Activated CD8-positive, alpha-beta memory T cell treated with anti-CD3 and anti-CD28 coated beads, Interleukin-2, amount 10 ng/mL, durations not matched to agents 7 days and 5 days (primary cell): ENCODE measurements at places on chromosomes 7 and 10.

DNA sequence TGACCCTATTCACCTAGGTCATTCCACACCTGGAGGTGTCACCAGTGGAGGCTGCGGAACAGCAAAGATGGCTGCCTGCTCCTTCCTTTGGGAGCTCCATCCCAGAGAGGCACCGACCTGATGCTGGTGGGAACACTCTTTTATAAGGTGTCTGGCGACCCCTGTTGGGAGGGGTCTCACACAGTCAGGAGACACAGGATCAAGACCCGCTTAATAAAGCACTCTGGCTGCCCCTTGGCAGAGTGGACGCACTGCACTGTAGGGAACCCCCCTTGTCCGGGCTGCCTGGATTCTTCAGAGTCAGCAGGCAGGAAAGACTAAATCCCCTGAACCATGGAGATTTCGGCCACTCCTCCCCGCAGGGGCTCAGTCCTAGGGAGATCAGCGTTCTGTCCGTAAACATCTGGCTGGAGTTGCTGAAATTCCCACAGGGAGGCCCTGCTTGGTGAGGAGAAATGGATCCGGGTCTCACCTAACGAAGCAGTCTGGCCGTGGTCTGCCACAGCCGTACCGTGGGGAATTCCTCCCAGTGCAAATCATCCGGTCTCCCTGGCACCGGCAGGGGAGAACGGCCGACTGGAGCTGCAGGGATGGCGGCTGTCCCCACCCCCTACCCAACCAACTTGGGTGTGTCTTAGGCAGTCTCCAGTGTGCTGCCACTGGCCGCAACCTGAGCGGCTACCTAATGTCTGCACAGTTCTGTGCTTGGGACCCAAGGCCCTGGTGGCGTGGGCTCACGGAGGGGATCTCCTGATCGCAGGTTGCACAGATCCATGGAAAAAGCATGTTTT lies 66.1 kb downstream of the LSMEM1 start:
- DNase-seq, result no peak

DNA sequence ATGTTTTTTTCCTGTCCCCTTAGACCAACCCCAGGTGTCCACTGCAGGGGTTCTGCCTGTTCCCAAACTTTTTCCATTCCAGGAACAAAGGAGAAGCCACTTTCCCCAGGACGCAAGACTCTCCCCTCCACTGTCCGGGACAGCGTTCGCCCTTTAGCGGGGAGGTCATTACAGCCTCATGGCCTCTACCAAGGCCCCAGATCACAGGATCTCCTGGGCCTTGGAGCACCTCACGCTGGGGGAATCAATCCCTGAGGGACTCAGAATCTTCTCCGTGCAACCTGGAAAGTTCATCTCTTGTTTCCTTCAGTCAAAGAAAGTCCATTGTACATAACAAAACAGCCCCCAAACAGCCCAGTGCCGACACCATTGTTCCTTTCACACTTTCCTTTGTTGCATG lies 41.2 kb downstream of the MKI67 start:
- no peak for DNase-seq

DNA sequence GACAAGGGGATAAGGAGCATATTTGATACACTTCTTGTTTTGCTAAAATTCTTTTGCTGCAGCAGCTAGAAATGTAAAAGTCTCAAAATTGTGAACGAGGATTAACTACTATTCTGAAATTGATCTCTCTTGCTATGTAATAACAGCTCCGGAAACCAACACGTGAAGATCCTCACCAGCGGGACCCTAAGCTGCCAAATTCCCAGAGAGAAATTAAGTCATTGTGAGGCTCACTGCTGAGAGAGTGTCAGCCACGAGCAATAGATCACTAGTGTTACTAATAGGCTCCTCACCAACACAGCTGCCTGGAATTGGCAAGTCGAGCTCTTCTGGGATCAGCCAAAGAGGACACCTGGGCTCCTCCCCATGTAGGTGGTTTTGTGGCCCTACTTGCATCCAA lies 5.6 kb upstream of the VWA2 start:
- DNase-seq, result no peak

DNA sequence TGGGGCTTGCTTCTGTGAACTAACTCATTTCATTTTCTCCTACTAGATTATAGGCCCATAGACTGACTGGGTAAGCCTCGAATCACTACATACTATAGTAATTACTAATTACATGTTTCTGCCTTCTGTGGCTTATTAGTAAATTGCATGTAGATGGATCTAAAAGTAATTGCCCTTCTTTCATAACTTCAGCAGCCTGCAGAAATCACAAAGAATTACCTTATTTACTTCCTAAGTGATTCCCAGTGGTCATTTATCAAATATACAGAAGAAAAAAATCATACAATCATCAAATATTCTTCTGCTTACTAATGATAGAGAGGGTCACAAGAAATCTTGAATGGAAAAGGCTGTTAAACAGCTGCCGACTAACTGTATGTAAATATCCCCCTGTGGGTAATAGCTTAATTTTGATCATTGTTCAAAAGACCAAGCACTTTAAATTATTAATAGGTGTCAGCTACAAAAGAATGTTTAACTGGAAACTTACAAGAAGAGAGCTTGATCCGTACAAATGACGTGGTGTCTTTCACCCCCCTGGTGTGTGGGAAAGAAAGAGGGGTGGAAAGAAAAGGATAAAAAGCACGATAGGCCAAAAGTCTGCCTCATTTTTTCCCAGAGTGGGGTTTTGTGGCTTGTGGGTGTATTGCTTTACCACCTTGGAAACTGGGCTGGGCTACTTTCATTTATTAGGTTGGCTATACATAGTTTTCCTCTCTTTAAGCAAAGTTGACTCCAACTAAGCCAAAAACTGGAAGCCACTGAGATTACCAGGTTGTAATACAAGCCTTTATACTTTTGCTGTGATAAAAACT lies 361.8 kb upstream of the ZMIZ1 start:
- no peak for DNase-seq

GRCh38 chr7:105444342-105444987 lies 55.7 kb upstream of the SRPK2 start:
- no peak for DNase-seq

- no peak for DNase-seq
Observed at GRCh38 chr7:152615031-152615741, 60.8 kb downstream of the XRCC2 start.

DNA sequence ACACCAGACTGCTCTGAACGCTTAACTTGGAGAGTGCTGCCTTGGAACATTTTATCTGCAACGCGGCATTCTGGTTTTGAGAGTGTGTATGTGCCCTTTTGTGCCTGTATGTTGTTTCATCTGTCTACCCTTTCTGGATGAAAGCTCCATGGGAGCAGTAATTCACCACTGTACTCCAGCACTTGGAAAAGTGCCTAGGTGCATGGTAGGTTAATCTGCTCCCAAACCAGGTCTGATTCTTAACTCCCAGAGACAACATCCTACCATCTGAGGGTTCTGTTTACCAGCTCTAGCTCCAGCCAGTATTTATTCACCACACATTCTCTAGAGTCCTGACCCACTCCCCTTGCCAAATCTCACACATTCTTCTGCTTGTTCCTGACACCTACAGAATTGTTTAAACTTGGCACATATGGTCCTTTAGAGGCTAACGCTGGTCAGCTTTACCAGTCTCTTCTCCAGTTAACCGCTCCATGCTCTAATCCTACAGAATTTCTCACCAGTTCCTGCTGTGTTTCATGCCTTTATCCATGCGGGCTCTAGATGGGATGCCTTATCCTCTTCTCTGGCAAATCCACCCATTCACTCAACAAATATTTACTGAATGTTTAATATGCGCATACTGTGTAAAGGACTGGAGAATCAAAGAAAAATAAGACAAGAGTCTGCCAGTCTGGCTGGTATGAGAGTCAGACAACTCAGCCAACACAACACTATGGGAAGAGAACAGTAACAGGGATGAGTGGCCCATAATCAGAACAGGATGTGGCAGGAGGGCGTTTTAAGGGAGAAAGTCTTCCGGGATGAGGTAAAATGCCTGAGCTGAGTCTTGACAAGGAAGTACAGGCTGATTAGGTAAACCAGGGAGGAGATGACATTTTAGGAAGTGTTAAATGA lies 46.3 kb downstream of the MTPN start:
- no peak for DNase-seq
